ENCODE measurements at places on chromosomes 1 and 21. TPM values are rescaled to one million over a fixed set of nuclear protein-coding genes. Genes with fewer than 3 reads are reported as not detected.

- DNase-seq, result no peak
Measured at GRCh38 chr1:117657031-117657430, 51.2 kb downstream of the TENT5C start.

Gene OR2T33
- not detected for total RNA-seq

- DNase-seq, result no peak
Measured at GRCh38 chr1:41456847-41457540, 27.5 kb downstream of the EDN2 start.

Gene ZFP69
- total RNA-seq, result 4.5 TPM

- DNase-seq, result no peak
Measured at GRCh38 chr1:114386129-114387009, 124.6 kb downstream of the TRIM33 start.

- no peak for DNase-seq
Measured at GRCh38 chr1:182484067-182484466, 34.1 kb downstream of the RGSL1 start.

DNA sequence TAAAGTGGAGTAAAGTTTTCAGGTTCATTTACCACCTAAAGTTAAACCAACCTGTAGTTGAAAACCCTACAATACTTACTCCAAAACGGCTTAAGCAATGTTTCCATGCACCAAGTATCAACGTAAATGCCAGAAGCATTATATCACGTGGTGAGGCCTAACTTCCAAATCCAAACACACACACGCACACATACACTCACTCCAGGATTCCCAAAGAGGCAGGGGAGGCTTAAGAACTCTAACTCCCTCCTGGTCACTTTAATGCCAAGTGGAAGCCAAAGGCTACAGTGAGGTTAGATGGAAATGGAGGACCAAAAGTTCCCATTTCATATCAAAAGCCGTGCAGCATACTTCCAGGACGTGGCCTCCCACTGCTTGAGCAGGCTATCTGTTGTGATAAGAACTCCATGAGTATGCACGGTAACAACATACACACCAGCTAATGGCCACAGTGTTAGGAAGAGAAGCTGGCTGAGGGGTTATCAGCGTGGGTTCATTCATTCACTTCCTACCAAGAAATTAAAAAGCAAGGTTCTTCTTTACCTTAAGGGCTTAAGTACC, 224.1 kb downstream of the SLC45A1 start:
- DNase-seq, result no peak

Gene CCDC24
- 1.9 TPM for total RNA-seq

Gene KRTAP19-3
- total RNA-seq, result not detected

DNA sequence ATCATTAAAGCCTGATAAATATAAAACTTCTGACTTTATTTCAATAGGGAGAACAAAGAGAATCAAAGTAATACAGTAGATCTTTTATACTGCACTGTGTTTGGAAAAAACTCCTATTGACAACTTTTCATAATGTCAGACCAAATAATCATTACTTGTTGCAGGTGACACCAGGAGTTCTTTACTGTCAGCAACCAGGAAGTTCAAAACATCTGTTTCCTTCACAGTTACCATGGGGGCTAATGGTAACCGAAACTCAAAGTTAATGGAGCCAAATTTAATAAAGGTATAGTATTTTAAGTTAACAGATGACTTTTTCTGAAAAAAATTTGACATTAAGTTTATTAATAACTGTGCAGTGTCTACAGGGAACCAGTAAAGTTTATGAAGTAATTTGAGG, 10.6 kb downstream of the EFCAB7 start:
- DNase-seq, result no peak

Gene ST6GALNAC5
- not detected for total RNA-seq

- no peak for DNase-seq
Measured at GRCh38 chr1:159054427-159054826, 22.1 kb downstream of the AIM2 start.

DNA sequence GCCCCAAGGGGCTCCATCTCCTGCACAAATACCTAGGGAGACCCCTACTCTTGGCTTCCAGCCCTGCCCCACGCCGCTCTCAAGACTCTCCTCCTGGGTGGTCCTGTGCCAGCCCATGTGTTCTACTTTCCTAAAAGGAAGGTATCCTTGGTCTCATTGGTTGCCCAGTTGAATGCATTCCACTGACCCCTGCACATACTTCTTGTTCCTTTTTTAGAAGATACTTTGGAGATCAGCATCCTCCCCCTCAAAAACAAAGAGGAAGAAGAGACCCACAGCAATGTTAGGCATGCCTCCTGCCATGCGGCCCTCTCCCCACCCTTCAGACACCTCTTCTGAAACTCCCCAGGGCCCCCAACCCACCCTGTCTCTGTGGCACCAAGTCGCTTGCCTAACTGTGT, 4.1 kb downstream of the SLAMF9 start:
- no peak for DNase-seq

DNA sequence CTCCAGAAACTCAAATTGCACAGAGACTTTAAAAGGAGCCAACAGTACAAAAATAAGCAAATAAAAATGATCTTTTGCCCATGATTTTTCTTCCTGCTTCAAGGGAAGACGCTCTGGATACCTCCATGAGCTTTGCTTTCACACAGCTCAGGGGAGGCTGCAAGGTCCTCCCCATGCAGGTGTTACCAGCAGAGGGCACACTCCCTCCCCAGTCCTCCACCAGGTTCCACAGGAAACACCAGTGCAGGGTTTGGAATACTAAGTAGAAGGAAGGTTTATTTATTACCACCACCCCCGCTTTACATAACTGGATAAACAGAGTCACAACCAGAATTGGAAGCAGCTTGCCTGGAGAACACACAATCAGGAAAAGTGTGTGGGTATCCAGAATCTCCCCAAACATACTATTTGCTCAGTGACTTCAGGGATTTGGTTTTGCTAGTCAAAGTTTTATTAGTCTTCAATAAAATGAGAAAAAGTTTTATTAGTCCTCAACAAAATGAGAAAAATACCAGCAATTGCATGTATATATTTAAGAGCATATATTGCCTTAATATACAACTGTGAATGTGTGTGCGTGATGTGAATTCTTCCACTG, 37.3 kb downstream of the HSD3B1 start:
- no peak for DNase-seq

- DNase-seq, result no peak
Measured at GRCh38 chr1:231517076-231517475, 11.4 kb upstream of the TSNAX start.

DNA sequence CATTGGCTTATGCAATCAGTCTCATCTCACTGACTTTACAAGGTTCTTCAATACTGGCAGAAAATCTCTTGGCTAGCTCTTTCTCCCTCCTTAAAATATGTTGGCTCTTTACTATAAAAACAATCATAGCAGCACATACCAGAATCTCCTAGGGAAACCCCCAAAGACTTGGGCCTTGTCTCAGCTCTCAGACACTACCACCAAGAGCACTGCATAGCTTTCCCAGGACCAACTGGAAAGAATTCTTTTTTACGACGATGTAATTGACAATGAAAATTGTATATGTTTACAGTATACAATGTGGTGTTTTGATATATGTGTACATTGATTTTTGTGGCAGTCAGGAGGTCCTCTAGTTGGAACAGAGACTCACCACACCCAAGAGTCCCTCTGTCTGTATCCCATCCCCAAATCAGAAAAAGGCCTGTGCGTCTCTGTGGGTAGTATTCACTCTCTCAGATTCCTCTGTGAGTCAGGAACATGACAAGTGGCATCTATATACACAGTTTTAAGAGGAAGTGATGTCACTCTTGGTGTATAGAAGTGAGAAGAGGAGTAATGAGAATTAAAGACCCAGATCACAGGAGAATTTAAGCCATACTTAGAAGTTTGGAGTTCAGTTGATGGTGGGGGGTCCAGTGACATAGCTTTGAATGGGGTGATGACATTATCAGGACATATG, 21.1 kb downstream of the SMAP2 start:
- peak; percentile 52 for DNase-seq

Data from naive thymus-derived CD8-positive, alpha-beta T cell (primary cell).